ENCODE measurements at places on chromosomes 12 and 14.

- no peak for ATAC-seq
Observed at GRCh38 chr12:46126050-46126727, 135.8 kb upstream of the SCAF11 start.

DNA sequence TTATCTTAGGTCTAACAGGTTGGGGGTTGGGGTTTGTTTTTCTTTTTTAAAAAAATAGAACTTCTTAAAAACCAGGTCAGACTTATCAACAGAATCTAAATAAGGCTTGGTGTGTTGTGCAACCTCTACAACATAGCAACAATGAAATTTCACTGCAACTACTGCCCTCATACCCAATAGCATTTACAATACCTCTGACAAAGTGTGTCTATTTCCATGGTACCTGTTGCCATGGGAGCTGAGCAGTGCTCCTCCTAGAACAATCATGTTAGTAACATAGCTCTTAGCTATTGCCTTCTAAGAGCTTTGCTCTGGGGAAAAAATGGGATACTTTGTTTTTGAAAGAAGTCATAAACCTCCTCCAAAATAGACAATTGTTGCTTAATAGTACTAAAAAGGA lies 103.3 kb upstream of the CCDC175 start:
- ATAC-seq, result peak; percentile 62

DNA sequence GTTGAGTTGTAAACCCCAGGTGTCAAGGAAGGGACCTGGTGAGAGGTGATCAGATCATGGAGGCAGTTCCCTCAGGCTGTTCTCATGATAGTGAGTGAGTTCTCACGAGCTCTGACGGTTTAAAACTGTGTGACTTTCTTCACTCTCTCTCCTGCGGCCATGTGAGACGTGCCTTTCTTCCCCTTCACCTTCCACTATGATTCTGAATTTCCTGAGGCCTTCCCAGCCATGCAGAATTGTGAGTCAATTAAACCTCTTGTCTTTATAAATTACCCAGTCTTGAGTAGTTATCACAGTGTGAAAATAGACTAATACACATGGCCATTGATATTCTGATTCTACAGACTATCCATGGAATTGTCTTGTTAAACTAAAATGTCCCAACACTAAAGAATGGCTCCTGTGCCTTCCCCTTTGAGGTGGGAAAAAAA lies 85.6 kb downstream of the SLC2A13 start:
- no peak for ATAC-seq

- ATAC-seq, result no peak
Observed at GRCh38 chr12:72264548-72265175, 7.5 kb upstream of the TRHDE start.

GRCh38 chr14:58048219-58048618 lies 103.8 kb downstream of the ARMH4 start:
- ATAC-seq, result no peak

- ATAC-seq, result peak; percentile 75
Observed at GRCh38 chr12:68495336-68496070, 115.2 kb upstream of the RAP1B start.

GRCh38 chr12:49428793-49429192 lies 61.5 kb downstream of the SPATS2 start:
- ATAC-seq, result no peak

- no peak for ATAC-seq
Observed at GRCh38 chr12:86530996-86531655, 274.9 kb upstream of the MGAT4C start.

DNA sequence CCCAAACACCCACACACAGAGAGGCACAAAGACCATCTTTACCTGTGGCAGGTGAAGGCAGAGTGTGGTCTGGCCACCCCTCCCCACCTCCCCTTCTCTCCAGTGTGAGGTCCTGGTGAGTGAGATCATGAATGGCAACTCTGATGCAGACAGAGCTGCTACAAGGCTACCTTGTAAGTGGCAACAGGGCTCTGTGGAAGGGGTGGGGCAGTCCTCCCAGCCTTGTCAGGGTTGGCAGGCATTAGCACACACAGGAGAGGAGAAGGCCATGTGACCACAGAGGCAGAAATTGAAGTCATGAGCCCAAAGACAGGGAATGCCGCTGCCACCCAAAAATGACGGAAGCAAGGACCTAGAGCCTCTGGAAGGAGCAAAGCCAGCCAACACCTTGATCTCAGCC lies 30.7 kb downstream of the VWF start:
- ATAC-seq, result no peak

- no peak for ATAC-seq
Observed at GRCh38 chr12:87165733-87166375, 863.3 kb downstream of the C12orf50 start.

- no peak for ATAC-seq
Observed at GRCh38 chr14:80414080-80414479, 202.8 kb upstream of the DIO2 start.

GRCh38 chr14:103923863-103924262 lies 4.4 kb upstream of the TDRD9 start:
- no peak for ATAC-seq

DNA sequence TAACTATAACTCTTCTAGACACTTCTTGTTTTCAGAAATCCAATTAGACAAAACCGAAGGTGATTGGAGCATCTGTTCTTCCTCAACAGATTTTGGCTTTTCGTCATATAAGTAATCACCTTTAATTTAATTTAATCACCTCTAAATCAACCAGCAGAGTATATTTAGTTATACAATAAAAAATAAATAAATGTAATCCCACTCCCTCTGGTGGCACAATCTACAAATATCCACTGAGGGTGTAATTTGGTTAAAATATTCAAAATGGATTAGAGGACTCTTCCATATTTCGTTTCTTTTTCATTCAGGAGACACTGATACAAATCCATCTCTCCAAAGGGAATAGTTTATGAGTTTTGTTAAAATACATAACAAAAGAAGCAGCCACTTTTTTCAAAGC lies 18.3 kb upstream of the SLC35F4 start:
- no peak for ATAC-seq

DNA sequence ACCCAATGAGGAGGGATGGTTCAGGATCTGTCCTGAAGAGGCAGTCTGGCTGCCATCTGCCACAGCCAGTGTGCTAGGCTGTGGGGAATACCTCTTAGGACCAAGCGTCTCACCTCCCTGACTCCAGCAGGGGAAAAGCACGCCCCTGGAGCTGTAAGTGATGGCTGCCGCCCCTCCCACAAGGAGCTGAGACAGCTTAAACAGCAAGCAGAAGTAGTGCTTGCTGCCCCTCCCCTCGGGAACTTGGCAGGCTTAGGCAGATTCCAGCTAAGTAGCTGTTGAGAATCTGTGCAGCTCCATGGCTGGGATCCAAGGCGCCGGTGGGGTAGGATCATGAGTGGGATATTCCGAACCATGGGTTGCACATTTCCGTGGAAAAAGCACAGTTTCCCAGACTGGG lies 360.4 kb upstream of the MDGA2 start:
- ATAC-seq, result no peak

GRCh38 chr12:108939594-108939993 lies 59.7 kb downstream of the DAO start:
- no peak for ATAC-seq

DNA sequence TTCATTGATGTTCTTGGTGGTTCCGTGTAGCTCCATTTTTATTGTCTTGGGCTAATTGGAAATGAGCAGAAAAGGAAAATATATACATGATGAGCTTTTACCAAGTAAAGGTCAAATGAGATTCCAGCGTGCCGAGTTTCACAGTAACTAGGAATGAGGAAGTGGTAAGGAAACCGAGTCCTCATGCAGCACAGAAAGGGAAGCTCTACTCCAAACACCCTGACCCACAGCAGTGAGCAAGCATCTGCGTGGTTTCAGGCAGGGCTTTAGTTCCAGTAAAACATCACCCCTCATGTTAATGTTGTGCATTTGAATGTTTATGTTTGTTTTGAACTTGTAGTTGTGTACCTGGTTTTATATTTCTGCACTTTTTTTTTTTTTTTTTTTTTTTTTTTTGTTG lies 208.0 kb downstream of the SLC41A2 start:
- ATAC-seq, result no peak

GRCh38 chr12:109840305-109841074 lies 7.3 kb upstream of the TRPV4 start:
- ATAC-seq, result no peak

DNA sequence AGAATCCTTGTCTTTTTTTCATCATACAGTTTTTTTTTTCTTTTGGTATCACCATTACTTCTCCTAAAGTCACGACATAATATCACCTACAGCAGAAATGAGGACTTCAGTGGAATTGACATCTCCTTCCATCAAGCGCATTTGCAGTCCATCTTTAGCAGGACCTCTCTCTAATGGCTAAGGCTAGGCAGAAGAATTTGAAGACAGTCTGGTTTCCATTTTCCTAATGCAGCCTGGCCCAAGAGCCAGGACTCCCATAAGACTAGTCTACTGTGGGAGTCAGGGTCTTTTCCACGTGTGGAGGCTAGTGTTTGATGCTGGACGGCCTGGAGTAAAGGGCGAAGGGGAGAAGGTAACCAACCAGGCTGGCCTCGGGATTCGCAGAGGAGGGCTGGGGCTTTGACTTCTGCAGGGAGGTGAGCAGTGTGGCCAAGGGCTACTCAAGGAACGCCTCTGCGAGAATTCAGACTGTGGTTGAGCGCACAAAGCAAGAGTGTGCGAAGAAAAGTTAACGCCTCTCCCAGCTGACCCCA lies 769 bp upstream of the ZNF740 start:
- peak; percentile 6 for ATAC-seq

DNA sequence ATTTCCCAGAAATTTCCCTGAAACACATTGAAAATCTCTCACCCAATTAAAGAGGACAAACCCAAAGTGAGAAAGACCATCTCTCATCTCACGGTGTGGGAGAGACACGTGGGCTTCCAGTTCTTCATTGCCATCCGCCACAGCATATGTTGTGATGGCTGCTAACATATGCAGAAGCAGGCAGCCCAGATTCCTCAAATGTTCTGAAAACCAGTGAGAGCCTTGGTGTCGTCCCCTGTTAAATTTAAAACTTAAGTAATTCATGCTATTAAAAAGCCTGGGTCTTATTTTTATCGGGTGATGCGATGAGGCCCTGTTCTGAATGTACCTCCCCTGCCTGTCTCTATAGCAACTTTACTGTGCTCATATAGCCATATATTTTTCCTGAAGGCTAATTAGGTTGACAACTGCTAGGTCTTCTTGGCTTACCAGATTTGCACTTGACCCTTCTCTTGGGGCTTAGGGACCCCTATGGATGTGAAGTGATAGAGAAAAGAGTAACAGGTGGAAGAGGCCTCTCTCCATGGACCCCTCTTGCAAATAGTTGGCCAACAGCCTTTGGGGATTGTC lies 2.8 kb upstream of the FGF6 start:
- no peak for ATAC-seq

DNA sequence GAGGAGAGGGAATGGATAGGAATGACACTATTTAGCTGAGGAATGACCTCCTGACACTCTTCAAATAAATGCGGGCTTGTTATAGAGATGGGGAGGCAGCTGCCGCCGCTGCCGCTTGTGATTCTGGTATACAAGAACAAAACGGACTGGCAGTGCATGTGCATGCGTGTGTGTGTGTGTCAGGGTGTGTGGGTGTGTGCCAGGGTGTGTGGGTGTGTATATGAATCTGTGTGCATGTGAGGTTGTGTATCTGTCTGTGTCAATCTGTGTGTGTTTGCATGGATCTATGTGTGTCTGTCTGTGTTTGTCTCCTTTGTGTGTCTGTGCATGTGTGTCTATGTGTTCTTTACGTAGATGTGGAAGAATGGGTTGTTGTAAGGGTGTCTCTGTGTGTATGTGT lies 26.0 kb upstream of the LHX5 start:
- ATAC-seq, result no peak

DNA sequence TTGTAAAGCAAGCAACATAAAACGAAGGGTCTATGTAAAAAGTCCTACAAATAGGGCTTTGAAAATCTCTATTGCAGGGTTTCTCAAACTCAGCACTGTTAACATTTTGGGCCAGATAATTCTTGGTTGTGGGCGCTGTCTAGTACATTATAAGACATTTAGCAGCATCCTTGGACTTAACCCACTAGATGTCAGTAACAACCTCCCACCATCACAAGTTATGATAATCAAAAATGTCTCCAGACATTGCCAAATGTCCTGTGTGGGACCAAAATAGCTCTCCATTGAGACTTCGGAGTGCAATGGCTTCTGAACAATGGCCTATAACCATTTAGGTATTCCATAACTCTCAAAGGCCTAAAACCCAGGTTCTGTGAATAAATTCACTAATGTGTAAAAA lies 22.9 kb upstream of the DHRS7 start:
- no peak for ATAC-seq

- ATAC-seq, result no peak
Observed at GRCh38 chr14:95701846-95702221, 12.1 kb downstream of the TCL1A start.

DNA sequence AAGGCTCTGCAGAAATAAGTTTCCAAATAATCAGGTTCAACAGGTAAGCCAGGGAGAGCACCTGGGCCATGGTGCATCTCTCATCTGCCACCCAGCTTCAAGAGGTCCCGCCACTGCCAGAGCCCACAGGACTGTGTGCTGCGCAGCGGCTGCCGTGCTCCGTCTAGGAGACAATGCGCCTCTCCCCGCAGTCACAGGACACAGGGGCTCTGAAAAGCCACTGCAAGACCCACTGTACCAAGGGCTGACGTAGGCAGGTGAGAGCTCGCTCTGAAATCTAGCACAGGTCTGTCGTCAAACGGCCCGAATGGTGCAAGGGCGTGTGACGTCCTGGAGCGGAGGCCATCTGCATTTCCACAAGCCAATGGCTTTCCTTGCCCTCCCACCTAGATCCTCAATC lies 201.1 kb downstream of the CALM1 start:
- ATAC-seq, result no peak

DNA sequence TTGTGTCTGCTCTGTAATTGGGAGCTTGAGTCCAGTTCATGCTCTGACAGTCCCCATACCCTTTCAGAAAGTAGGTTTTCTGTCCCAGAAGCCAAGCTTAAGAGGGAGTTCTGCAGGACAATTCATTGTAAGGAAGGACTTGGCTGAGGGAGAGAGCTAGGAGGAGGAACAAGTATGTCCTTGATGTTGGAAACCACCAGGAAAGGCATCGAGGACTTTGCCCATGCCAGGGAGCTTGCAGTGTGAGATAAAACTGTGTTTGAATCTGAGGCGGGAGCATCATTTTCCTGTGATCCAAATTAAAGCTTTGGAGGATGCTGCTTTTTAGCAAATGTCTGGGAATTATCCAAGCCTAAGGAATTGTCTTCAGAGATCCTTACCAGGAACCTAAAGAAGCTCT lies 175.3 kb downstream of the EMP1 start:
- ATAC-seq, result no peak
